MM.1S (cell line): ENCODE measurements at places on chromosomes 12 and 14.
A peak's percentile ranks its signal among the peaks of the same experiment; 100 is the strongest.

DNA sequence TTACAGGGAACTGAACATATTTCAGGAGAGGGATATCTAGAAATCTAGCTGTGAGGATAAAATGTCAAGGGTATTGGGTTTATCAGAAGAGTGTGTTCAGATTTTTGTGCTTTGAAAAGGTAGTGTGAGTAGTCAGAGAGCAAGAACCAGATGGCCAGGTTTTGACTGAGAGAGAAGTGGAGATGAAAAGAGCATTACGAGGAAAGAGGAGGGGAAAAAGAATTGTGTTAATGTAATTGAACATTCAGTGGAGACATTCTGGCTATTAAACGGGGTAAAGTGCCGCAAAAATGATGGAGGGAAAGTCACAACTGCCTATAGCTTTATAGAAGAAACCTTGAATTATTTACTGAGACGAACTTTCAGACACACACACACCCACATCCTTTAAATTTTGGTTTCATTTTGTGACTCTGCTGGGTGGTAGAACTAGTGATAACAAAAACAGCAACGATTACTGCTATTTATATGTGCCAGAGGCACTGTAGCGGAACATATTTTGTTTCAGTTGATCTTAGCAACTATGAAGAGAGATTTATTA lies 213.6 kb downstream of the ERC1 start:
- DNase-seq, result peak; percentile 72

DNA sequence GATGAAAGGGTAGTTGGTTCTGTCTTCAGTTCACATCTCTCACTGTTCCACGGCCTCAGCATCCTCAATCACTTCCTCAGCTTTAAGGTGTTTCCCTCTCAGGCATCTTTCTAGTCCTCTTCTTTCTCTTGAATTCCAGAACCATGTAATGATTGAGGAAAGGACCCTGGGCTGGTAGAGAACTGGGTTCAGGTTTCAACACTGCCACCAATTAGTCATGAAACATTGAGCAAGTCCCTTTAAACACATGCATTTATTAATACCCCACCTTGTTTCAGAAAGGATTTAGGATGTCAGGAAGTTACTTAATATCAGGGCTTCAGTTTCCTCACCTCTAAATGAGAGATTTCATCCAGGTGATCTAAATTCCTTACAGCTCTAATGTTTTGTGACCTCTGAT lies 7.2 kb downstream of the DMAC2L start:
- no peak for DNase-seq

DNA sequence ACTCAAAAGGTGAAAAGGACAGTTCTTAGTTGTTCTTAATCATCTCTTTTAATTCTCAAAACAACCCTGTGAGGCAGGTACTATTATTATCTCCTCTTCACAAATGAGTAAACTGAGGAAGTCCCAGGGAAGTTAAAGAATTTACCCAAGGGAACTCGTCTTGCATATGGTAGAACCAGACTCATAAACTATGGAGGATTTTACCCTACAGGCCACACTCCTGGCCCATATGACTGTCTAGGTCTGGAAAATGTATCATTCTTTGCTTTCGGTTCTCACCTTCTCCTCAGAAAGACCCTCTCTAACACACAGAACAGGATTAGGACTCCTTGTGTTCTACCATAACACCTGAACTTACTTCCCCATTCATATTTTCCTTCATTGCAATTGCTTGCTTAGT lies 18.9 kb downstream of the SOX5 start:
- DNase-seq, result no peak

GRCh38 chr12:93440043-93440835 lies 1.5 kb downstream of the UBE2N start:
- no peak for DNase-seq

DNA sequence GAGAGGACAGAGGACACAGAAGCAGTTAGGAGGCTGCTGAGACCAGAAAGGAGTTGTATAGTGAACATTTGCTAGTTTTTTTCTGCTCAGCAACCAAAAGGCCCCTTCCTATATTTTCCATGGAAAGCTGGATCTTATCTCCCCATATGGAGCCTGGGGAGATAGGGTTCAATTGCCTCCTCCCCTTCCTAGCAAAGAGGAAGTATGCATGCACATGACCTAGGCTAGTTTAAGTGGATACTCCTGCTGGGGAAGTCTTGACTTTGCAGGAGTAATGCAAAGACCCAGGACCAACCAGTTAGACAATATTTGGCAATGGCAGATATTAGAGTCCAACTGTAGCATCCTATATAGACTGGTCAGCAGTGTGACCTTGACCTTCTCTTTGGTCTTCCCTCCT lies 15.1 kb downstream of the CHD8 start:
- no peak for DNase-seq

DNA sequence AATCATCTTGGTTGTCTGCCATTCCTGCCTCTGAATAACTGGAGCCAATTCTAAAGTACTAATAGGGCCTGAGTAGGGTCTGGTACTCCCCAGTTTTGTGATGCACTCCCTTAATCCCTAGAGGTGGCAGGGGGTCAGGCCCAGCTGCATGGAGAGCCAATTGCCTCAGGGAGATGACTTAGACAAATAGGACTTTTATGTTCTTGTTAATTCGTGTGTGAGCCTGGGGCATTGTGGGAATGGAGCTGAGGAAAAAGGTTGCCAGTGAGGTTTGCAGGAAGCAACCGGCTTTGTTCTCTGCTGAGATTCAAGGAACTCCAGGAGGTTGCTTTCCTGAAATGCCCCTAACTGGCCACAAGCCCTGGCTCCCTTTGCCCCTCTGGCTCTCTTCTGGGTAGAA lies 6.8 kb upstream of the DCD start:
- DNase-seq, result no peak

DNA sequence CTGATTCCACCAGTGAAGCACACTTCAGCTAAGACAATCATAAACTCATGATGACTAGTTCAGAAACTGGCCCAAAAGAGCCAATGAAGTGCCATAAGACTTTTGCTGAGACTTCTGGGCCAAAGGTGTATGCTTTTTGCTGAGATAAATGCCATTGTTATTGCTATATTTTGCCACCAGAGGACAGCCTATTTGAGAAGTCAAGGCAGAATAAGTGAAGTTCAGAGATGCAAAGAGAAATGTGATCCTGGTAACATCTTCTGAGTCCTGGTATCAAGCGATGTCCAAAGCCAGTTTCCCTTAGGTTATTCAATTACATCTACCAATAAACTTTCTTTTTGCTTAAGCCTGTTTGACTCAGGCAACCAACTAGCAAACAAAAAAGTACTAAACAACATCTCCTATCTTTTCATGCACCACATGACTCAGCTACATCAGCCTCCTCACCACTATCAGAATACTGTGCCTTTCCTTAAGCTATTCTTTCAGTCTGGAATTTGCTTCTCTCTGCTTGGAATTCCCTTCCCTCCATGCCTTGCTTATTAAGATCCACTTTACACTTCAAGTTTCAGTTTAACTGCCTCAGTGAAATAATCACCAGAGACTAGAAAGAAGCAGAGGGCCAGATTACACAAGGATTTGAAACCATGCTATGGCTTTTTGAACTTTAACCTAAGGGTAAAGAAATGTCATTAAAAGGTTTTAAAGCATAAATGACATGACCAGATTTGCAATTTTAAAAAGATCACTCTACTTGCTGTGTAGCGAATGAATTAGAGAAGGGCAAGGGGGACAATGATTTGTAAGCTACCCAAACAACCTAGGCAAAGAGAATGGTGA lies 14.0 kb downstream of the CRY1 start:
- DNase-seq, result peak; percentile 35

DNA sequence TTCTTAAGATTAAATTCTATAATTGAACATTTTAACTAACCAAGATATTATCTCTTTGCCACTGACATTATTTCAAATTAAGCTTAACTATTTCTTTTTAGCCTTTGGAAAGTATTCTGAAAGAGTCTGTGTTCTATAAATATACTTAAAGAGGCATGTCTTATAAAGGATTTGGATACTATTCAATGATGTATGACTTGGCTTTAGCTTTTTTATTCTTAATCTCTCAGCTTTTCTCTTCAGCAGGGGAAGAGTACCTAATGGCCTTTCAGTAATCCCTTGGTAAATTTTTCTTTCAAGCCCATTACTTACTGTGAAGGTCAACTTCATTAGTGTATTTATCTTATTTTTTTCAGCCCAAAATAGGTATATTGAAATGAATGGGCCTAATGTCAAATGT lies 113.8 kb downstream of the LRRK2 start:
- DNase-seq, result no peak

GRCh38 chr12:124928095-124928911 lies 13.9 kb upstream of the UBC start:
- no peak for DNase-seq

DNA sequence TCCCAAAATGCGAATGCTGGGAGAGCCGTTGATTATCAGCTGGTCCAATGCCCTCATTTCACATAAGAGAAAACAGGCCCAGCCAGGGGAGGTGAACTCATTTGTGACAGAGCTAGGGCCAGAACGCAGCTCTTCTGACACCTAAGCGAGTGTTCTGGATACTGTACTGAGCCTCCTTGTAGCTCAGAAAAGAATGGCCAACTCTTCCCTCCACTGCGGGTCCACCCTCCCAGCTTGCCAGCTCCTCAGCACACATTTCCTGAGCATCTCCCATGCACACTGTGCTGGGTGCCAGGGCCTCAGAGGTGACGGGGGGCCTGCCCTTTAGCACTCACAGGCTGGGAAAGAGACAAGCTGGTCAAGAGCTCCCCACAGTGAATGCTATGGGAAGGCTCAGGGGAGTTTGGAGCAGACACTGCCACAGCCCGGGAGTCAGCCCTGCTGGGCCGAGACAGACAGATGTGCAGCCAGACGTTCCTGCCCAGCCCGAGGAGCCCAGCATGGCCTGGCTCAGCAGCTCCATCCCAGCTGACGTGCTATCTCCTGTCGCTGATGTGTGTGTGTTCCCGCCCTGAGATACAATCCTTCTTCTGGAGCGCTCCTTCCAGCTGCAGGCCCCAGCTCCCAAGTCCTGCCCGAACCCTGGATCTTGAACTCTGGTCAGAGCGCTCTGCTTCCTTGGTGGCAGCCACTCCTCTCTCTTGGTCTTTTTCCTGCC lies 3.5 kb downstream of the CMTM5 start:
- DNase-seq, result no peak

DNA sequence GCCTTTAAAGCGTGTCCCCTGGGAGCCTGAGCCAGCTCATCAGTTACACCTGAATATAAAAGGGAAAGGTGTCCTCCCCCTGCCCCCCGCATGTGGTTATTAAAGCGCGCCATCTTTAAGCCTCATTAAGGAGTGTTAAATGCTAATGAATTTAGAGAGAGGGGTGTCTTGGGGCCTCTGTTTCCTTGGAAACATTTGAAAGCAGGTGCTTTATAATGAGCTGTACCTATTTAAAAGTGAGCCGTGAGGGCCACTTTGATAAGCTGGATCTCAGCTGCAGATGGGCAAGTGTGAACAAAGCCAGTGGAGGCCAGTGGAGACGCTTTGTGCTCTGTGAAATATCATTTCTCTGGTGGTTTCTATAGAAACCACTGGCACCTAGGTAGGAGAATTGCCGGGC lies 84.0 kb downstream of the BEGAIN start:
- DNase-seq, result no peak

DNA sequence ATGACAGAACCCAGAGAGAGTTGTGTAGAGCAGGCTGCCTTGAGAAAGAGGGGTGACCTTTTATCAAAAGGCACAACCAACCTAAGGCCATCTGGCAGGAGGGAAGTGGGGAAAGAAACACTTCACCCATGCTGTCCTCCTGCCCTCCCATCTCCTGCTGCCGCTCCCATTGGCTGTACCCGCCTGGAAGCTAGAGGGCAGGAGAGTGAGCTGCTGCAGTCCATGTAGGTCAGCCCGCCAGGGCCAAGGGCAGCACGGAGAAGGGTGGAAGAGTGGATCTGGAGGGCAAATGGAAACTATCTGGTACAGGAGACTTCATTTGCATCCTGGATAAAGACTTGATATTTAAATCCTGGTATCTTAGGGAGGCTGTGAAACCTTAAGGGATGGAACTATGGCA lies 11.5 kb upstream of the CABP1 start:
- no peak for DNase-seq

DNA sequence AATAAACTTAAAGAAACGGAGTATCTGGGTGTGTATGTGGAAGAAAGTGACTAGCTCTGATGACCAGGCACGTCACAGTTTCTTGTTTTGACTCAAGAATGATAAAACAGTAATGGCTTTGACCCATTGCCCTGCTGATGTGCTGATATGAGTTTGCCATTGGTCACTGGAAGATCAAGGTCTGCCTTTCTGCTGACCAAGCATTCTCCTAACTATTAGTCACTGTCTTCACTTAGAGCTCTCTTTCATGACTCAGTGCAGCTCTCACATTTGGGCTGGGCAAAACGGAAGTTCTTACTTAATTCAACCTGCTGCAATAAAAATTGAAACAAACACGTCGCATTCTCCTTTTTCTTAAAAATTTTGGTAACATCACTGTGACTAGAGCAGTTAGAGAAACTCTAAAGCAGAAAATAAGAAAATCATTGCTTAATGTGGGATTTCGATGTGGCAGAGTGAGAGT lies 366.7 kb downstream of the BTG1 start:
- DNase-seq, result peak; percentile 95

DNA sequence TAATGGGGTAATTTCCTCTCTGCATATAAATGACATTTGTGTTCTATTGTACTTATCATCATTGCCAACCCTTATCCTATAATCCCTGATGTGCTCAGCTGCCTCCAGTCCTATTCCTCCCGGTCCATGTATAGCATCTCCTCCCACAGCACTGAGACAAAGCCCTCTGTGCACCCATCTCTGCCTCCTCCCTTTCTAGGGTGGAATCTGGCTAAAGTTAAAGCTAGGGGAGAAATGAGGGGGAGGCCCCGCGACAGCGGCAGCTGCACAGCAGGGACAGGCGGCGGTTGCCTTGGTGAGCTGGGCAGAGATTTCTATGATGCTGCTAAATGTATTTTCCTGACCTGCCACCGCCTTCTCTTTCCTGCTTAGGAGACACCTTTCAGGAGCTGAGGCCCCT lies 12.8 kb upstream of the ZDHHC22 start:
- no peak for DNase-seq
